T-helper 17 cell (primary cell): ENCODE measurements at places on chromosomes 2 and 18.
A peak's percentile ranks its signal among the peaks of the same experiment; 100 is the strongest.

DNA sequence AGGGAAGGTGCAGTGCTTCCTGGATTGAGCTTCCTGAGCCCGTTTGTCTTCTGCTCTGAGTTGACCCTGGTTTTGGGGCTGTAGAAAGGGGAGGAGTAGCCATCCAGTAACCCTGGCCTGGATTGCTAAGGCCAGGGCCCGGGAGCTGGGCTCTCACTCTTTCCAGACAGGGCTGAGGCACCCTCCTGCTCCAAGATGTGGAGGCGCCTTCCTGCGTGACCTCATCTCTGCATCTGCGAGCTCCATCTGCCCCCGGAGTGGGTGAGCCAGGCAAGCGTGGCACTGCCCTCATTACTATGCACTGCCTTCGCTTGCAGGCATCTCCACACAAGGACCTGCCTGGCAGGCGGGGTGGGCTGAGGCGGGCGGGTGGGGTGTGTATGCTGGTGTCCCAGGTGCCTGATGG lies 58.0 kb downstream of the RAB31 start:
- DNase-seq, result no peak

GRCh38 chr2:582792-583528 lies 94.2 kb downstream of the TMEM18 start:
- no peak for DNase-seq

DNA sequence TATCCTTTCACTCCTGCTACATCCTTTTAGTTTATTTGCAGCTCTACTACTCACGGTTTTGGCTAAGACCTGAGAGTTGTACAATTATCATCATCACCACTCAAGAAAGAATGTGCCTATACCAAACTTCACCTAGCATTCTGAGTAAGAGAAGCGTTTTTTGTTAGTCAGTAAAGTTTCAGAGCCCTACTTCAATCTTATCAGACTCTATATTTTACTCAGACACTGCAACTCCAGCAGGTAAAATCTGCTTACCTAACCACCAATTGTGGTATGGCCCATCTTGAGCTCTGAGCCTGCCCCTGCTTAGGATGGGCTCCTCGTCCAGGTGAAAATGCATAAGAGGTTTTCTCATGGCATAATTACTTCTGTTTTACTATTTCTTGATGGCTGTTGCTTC lies 37.1 kb downstream of the ICOS start:
- no peak for DNase-seq

GRCh38 chr2:146540271-146540932 lies 1304.4 kb upstream of the ACVR2A start:
- DNase-seq, result no peak

- DNase-seq, result no peak
These were observed 65.1 kb upstream of the RPRM start for GRCh38 chr2:153543635-153544071.

GRCh38 chr2:46942143-46942526 lies 26.5 kb upstream of the MCFD2 start:
- DNase-seq, result peak; percentile 71

- no peak for DNase-seq
These were observed 7.3 kb downstream of the TMX3 start for GRCh38 chr18:68707646-68708045.

- DNase-seq, result no peak
These were observed 7.0 kb downstream of the HJURP start for GRCh38 chr2:233847248-233847898.

DNA sequence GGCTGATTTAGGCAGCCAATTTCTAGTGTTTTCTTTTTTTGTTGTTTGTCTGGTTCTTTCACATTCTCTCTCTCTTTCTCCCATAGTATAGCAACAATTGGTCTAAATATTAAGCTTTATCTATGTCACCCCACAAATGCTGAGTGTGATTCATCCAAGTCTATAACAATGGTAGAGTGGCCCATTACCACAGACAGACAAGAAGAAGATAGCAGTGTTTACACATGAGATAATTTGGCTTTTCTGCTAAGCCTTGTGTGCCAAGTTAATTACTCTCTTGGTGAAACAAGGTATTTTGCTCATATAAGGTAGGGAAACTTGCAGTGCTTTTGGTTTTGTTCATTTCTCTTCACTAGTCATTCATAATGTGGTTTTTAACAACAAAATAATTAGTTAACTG lies 166.5 kb downstream of the SLC8A1 start:
- DNase-seq, result no peak

- no peak for DNase-seq
These were observed 2113.3 kb upstream of the PIK3C3 start for GRCh38 chr18:39841482-39842365.

- no peak for DNase-seq
These were observed 161.2 kb downstream of the GLI2 start for GRCh38 chr2:120896901-120897300.

GRCh38 chr2:241772063-241772499 lies 4.5 kb upstream of the GAL3ST2 start:
- no peak for DNase-seq

GRCh38 chr2:105129722-105130232 lies 91.9 kb downstream of the MRPS9 start:
- DNase-seq, result no peak

GRCh38 chr2:71962350-71962749 lies 185.3 kb downstream of the CYP26B1 start:
- DNase-seq, result no peak

GRCh38 chr2:17518212-17519154 lies at the start of gene RAD51AP2:
Gene RAD51AP2, minus strand, starts transcription at chr2:17518440. Its CDS starts 25 bp downstream, at chr2:17518415.
- DNase-seq, result no peak

- DNase-seq, result no peak
These were observed 30.8 kb downstream of the CCDC150 start for GRCh38 chr2:196670342-196670741.

DNA sequence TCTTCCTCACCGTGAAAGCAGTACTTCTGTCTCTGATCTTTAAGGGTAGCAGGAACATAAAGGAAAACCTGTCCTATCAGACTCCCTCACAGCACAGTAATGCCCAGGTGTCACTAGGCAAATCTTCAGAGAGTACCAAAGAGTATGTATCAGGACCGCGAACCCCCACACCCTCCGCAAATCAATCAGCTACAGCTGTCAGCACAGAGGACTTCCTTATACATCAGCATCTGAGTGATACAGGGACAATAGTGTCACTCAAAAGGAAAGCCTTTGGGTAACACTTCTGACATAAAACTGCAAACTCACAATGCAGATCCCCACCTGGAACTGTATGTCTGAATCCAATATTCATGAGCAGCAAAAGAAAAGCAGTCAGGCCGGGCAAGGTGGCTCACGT lies 2.6 kb downstream of the AFG3L2 start:
- DNase-seq, result no peak

- peak; percentile 40 for DNase-seq
These were observed 125.9 kb downstream of the ACOXL start for GRCh38 chr2:110858135-110858725.

DNA sequence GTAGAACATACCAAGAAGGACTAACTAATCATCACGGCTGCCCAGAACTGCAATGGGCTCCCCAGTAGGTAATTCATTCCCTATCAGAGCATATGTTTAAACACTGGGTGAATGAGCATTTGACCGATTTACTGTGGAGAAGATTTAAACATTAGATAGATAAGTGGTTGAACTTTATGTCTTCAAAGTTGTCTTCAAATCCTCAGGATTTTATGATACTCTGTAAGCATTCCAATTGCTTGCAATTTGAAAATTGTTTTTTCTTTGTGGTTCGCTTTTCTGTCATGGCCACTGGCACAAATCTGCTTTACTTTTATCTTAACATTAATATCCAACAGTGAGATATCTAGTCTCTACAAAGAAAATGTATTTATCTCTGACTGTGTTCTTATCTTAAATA lies 37.7 kb upstream of the MMADHC start:
- no peak for DNase-seq
